G401 (cell line): ENCODE measurements at places on chromosomes 4 and X.

DNA sequence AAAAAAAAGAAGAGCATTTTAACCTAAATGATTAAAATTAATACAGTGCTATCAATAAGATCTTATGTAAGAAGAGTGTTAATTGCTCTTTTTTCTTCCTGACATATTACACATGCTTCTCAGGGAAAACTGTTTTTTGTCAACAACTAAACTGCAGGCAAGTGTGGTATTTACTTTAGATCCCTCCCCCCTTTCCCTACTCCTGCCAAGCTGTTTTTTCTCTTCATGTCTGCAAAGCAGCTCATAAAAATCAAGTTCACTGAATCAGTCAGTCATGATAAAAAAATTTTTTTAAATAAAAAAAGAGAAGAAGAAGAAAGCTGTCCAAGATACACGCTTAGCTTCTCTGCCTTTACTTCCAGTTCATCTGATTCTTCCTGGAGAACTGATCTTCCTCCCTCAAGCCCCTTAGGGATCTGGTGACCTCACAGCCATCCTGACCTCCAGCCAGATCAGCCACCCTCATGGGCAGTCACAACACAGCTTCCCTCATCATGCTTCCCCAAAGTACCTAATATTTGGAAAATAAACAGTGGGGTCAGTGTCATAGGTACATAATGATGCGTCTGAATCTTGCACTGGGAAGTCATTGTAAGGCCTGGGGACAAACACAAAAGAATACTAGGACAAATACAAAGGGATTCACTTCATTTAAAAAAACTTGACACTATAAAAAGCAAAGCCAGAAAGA is 87.0 kb downstream of the ZNF827 start:
- no peak for DNase-seq

DNA sequence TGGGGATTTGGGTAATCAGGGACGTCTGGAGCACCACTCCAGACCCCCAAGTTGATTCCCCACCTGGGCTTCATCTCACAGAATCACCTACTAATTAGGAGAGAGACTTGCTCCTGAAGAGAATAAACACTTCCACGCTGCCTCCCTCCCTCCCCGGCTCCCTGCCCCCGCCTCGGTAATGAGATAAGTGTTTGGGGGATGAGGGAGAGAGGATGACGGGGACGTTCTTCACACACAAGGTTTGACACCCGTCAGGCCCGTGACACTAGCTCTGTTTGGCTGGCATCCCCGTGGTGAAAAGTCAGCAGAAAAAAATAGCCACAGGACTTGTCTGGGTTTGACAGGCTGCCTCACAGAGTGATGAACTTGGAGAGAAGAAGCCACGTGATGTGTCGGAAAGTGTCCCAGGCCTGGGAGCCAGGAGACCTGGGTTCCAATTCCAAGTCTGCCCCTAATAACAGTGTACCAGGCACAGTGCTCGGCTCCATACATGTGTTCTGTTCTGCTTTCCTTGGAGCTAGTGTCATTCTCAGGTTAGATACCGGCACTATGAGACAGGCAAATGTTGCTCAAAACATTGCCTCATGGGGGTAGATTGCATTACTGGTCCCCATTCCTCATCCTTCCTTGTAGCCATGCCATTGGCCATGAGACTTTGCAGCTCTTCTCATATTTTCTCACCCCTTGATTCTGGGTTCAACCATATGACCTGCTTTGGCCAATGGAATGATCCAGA is 578.0 kb downstream of the BCOR start:
- DNase-seq = no peak

DNA sequence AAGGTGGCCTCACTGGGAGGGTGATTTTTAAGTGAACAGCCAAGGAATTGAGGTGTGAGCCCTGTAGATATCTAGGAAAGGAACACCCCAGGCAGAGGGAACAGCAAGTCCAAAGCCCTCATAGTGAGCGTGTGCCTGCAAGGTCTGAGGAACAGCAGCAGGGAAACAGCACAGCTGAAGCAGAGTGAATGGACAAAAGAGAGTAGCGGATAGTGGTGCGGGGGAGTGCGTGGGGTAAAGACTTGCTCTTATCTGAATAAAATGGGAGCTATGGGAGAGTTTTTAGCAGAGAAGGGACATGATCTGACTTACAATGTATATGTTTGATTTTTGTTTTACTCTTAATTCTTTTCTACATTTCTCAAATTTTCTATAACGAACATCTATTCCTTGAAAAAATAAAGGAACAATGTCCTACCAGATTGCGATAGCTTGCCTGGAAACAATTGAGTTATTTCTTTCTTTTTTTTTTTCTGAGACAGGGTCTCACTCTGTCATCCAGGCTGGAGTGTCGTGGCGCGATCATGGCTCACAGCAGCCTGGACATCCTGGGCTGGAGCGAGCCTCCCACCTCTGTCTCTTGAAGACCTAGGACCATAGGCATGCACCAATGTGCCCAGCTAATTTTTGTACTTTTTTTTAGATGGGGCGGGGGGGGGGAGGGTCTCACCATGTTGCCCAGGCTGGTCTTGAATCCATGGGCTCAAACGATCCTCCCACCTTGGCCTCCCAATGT is 19.5 kb upstream of the HADH start:
- DNase-seq = no peak

- no peak for DNase-seq
Observed at GRCh38 chr4:5852523-5853202, 40.2 kb downstream of the CRMP1 start.

GRCh38 chr4:675980-676870 is 1.9 kb downstream of the MYL5 start:
- DNase-seq = no peak

GRCh38 chr4:168509786-168510185 is 12.9 kb downstream of the PALLD start:
- DNase-seq = no peak

DNA sequence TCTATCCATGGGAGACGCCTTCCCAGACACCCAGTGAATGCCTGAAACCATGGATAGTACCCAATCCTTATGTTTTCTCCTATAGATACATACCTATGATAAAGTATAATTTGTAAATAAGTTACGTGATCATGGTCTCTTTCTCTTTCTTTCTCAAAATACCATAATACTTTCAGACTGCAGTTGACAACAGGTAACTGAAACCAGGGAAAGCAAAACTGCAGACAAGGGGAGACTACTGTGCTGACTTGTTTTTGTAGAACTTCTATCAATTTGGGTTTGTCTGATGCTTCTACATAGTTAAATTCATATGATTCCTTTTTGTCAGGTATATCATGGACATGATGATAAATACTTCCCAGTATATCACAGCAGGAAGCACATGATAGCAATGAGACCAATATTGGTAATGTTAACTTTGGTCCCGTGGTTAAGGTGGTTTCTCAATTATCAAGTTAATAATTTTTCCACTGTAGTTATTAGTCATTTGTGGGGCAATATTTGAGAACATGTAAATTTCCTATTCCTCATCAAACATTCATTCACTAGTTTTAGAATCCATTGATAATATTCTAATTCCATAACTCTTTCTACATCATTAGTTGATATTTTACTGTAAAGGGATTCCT is 298.0 kb upstream of the TET2 start:
- DNase-seq = no peak

DNA sequence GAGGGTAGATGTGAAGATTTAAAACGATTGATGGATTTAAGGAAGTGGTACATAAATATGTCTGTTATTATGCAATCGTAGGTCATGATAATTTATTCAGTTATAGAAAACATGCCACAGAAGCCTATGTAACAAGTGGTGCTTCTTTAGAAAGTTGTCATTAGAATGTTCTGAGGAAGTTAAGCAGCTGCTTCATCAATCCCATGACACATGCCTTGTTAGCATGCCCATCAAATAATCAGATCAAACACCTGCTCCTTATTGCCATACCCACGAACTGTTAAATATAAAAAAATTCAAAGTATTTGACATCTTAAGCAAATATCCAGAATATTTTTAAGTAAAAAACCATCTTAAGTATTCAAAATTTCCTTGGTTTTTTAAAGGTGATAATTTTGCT is 76.4 kb upstream of the MYOZ2 start:
- no peak for DNase-seq

GRCh38 chr4:39893693-39894072 is 84.0 kb downstream of the PDS5A start:
- no peak for DNase-seq

DNA sequence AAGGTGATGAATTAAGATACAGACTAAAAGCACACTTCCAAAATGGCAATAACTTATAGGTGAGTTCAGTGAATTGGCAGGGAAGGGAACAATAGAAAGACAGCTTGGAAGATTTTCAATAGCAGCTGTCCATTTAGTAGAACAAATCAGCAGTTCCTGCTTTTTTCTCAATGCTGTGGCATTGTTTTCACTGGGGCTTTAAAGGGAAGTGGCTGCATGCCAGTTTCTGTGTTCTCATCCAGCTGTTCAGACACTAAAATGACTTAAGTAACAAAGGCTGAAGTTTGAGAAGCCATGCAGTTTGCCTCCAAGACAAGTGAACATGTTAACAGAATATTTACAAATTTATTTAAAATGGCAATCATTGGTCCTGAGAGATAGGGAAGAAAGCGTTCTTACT is 291.9 kb downstream of the FAM47A start:
- DNase-seq = no peak

DNA sequence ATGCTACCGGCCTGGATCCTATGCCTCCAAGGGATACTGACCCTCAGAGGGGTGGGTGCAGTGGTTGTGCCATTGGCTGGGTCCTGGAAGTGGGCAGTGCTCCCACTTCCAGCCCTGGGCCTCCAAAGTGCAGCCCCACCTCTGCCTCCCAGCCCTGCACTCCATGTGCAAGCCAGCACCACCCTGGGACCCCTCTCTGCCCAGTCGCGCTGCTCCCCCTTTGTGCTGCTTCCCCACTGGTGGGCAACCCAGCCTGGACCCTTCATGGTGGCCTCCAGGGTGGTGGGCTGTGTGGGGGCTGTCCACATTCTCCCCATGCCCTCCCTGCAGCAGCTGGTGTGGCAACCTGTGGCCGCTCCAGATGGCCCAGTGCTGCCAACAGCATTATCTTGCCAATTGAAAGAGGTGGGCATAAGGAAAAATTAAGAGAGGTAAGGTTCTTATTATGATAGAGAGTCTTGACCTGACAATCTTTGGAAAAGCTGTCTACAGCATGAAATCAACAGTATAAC is 309.7 kb downstream of the GUCY2F start:
- no peak for DNase-seq

DNA sequence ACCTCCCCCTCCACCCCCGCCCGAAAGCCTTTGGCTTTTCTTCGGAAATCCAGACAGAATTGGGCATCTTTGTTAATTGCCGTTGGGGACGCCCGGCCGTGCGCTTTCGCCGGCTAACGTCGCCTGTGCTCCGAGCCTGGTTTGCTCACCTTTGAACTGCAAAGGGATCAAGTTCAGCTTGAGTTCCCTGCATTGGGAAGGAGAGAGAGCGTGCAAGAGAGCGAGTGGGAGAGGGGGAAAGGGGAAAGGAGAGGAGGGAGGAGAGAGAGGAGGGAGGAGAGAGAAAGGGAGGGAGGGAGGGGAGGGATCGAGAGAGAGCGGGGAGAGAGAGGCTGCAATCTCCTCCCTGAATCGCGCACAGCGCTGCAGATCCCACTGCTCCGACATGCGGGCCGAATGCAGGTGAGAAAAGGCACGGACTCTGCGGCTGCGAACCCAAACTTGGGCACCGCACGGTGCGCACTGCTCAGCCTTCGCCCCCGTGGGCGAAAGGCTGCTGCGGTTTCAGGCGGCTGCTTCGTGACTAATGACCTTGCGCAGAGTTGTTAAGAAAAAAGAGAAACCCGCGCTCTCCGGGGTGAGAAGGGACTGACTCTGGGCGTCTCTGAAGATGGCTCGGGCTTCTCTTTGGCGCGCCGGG is at the start of gene PCDH7:
Gene PCDH7 (plus strand): TSS at position 349 of the 640 bp plus-strand sequence. CDS start 1,054 bp downstream, outside the sequence.
- DNase-seq = no peak

GRCh38 chr4:53228036-53228435 is 137.8 kb downstream of the SCFD2 start:
- DNase-seq = no peak

DNA sequence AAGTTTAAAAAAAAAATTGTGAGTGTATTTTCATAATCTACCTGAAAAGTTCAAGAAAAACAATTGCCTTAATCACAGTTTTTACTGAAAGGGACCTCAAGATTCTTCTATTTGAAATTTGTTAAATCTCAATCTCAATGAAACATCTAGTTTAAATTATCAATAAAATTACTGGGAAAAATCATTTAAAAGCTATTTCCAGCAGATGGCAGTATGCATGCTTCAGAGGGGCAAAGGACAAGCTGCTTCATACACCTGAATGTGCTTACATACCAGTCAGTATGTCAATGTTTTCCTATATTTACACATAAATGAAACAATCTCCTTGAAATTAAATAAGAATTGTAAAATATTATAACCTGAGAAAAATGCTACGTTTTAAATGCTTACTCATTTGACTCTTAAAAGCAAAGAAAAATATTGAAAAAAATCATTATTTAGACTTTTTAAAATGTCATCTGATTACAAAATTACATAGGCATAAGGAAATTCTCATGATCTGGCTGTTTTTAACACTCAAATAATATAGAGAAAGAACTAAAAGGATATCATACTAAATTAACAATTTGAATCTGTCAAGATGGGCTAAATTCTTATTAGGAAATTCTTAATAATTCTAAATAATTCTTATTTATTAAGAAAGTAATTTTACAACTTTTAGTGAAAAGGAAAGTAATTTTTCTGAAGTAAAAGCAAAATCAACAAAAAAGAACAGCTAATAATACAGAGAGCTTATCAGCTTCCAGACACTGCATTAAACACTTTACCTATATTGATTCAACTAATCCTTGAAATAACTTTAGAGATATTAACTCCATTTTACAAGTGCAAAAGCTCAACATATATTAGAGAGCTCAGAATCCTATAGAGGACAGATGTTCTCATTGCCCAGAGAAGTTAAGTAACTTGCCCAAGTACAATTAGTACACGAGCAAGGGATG is 242.1 kb downstream of the ADAMTS3 start:
- peak; percentile 23 for DNase-seq

DNA sequence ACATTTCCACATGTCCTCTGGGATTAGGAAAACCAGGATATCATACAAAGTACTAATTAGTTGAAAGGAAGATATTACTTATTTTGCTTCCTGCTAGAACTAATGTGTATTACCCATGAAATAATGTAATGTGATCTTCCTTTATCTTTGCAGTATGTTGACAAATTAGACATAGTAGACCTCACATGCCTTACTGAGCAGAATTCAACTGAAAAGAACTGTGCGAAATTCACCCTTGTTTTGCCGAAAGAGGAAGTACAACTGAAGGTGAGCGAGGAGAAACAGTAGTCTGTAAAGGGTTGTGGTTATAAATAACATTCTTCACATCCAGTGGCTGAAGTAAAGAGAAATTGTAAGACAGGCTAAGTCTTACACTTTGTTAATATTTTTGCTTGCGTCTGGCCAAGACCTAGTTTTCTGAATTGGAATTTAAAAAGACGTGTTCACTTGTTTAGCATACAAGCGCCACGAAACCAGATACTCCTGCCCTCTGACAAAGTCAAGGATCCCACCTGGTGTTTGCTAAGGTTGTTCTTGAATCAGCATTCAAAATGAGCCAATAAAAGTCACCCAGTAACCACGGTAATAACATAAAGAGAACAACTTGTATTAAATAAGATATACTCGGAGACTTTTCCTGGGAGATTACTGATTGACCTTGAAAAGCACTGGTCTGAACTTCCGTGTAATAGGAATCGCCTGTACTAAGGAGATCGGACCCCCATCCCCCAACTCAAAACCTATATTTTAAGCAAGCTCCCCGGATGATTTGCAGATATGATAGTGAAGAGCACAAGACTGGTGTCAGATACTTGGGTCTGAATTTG is 16.9 kb downstream of the STAP1 start:
- DNase-seq = no peak
